ENCODE measurements at places on chromosomes 6 and 20. TPM values are rescaled to one million over a fixed set of nuclear protein-coding genes. Genes with fewer than 3 reads are reported as not detected.
A peak's percentile ranks its signal among the peaks of the same experiment; 100 is the strongest.

DNA sequence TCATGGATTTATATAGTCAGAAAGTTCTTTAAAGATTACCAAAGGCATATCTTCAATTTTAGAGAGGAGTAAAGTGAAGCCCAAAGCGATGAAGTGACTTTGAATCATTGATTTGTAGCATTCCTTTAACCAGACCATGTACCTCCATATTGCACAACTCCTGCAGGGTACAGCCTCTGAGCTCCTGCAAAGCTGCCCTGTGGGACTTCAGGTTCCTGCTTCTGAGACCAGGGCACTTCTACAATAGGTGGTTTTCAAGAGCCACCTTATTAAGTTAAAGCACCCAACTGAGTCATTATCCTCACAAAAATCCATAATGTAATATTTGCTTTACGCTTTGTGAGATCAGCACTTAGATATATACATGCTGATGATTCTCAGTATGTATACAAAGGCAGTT, 270.7 kb upstream of the RGS17 start:
- no peaks in the 10 kb centered on the region for H3K36me3 ChIP-seq
- no peaks in the 10 kb centered on the region for H3K27me3 ChIP-seq
- H3K4me1 ChIP-seq: no peaks in the 10 kb centered on the region
- DNase-seq: no peak

DNA sequence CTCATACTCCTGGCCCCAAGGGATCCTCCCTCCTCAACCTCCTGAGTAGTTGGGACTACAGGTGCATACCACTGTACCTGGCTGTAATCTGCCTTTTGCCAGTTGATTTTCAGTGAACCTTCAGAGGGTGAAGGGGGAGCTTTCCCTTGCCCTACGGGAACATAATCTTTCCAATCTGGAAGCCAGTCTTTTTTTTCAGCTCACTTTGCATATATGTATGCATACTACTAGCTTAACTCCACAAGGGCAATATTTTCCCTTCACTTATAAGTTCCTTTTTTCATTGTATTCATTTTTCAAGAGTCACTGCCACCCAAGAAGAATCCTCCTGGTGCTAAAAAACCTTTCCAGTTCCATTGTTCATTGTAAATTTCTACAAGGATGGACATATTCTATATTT, 53.4 kb upstream of the GCM1 start:
- no peaks in the 10 kb centered on the region for H3K4me1 ChIP-seq
- H3K36me3 ChIP-seq: no peaks in the 10 kb centered on the region
- no peak for DNase-seq
- no peak overlapping the region for H3K4me3 ChIP-seq
- H3K27me3 ChIP-seq: no peaks in the 10 kb centered on the region

- H3K36me3 ChIP-seq: no peaks in the 10 kb centered on the region
- no peak overlapping the region for H3K27ac ChIP-seq
- H3K4me1 ChIP-seq: no peaks in the 10 kb centered on the region
- H3K27me3 ChIP-seq: no peaks in the 10 kb centered on the region
- DNase-seq: no peak
- no peak overlapping the region for H3K4me3 ChIP-seq
These were observed 172.7 kb upstream of the NOX3 start for GRCh38 chr6:155628306-155628705.

DNA sequence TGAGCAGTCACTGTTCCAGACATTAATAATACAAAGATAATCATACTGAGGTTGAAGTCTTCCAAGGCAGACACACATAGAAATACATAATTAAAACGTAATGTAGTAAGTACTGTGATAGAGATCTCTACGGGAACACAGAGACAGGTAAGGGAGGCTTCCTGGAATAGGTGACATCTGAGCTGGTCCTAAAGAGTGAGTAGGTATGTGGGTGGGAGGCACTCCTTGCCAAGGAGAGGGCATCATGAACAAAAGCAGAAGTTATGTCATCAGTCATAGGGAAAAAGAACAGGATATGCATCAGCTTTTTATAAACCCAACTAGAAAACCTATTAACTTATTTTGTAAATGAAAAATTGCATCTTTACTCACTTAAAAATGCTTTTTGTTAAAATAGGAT, 110.0 kb downstream of the MAP7 start:
- H3K27ac ChIP-seq: no peak overlapping the region
- peaks cover 20% of the 10 kb centered on the region for H3K4me1 ChIP-seq
- no peaks in the 10 kb centered on the region for H3K36me3 ChIP-seq
- no peak overlapping the region for H3K4me3 ChIP-seq

OR2H1 gene
- not detected for total RNA-seq

TPD52L1 gene
- total RNA-seq: 202 TPM

GRCh38 chr6:39075010-39075686, 26.6 kb downstream of the GLP1R start:
- no peak overlapping the region for H3K27ac ChIP-seq
- H3K36me3 ChIP-seq: no peaks in the 10 kb centered on the region
- no peak for DNase-seq
- H3K4me1 ChIP-seq: no peaks in the 10 kb centered on the region

RSPO3 gene
- 0.79 TPM for total RNA-seq

- no peak overlapping the region for H3K27ac ChIP-seq
- DNase-seq: no peak
- H3K4me1 ChIP-seq: peaks cover 22% of the 10 kb centered on the region
- no peak overlapping the region for H3K4me3 ChIP-seq
- no peaks in the 10 kb centered on the region for H3K27me3 ChIP-seq
These were observed 4.0 kb downstream of the PKIG start for GRCh38 chr20:44586289-44586911.

- no peak for DNase-seq
- no peak overlapping the region for H3K4me3 ChIP-seq
- H3K27me3 ChIP-seq: no peaks in the 10 kb centered on the region
- H3K4me1 ChIP-seq: peaks cover under 1% of the 10 kb centered on the region
- H3K27ac ChIP-seq: no peak overlapping the region
These were observed 449.4 kb downstream of the PTPRT start for GRCh38 chr20:42740226-42740870.

DNA sequence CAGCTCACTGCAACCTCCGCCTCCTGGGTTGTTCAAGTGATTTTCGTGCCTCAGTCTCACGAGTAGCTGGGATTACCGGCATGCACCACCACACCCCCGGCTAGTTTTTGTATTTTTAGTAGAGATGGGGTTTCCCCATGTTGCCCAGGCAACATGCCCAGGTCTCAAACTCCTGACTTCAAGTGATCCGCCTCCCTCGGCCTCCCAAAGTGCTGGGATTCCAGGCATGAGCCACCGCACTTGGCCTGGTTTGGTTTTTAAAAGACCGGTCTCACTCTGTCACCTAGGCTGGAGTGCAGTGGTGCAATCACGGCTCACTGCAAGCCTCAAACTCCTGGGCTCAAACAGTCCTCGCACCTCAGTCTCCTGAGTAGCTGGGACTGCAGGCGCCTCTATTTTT, 40.1 kb downstream of the VSTM2L start:
- H3K4me1 ChIP-seq: no peaks in the 10 kb centered on the region
- peak; percentile 31 for DNase-seq
- H3K27me3 ChIP-seq: peaks cover 8% of the 10 kb centered on the region
- H3K4me3 ChIP-seq: no peak overlapping the region
- no peaks in the 10 kb centered on the region for H3K36me3 ChIP-seq
- no peak overlapping the region for H3K27ac ChIP-seq

GRCh38 chr6:40583709-40584108, 3.5 kb downstream of the LRFN2 start:
- peaks cover 43% of the 10 kb centered on the region for H3K27me3 ChIP-seq
- no peak for DNase-seq
- no peak overlapping the region for H3K27ac ChIP-seq
- no peak overlapping the region for H3K4me3 ChIP-seq

GRCh38 chr6:129801909-129802308, 59.2 kb downstream of the TMEM244 start:
- H3K27me3 ChIP-seq: no peaks in the 10 kb centered on the region
- no peak for DNase-seq
- H3K36me3 ChIP-seq: no peaks in the 10 kb centered on the region
- H3K4me3 ChIP-seq: no peak overlapping the region
- no peak overlapping the region for H3K27ac ChIP-seq
- no peaks in the 10 kb centered on the region for H3K4me1 ChIP-seq

DNA sequence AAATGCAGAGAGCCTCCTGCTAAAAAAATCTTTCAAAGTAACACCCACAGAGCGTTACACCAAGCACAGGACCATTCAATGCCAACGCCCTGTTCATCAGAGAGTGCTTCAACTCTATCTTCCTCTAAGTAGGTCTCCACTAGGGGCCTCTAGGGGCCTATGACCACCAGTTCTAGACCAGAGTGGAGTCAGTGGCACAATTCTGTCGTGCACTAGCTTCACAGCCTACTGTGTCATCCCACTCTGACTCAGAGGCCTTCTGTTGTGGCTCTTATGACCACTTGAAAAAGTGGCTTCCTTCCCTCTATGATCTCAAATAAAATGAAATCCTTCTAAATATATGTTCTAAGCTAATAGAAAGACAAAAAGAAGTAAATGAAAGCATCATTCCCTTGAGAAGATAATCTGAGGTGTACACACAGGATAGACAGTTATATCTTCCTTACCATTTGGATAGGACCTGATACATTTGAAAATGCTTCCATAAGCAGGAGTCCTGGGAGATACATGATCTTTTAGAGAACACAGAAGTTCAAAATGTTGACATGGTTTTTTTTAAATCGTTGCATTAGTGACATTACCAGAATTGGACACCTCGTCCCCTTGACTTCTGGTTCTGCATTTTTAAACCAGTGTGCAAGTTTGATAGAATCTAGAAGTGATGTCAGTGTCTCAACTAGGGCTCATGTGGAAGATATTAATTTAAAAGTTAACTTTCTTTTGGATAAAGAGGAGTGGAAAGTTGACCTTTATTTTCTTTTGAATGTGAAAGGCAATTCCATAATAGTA, 151.9 kb downstream of the SH3BGRL2 start:
- no peak for DNase-seq
- H3K36me3 ChIP-seq: no peaks in the 10 kb centered on the region
- no peaks in the 10 kb centered on the region for H3K27me3 ChIP-seq
- H3K4me1 ChIP-seq: peaks cover 4% of the 10 kb centered on the region
- no peak overlapping the region for H3K27ac ChIP-seq
- no peak overlapping the region for H3K4me3 ChIP-seq

GRCh38 chr6:168866534-168866933, 387.1 kb downstream of the THBS2 start:
- no peaks in the 10 kb centered on the region for H3K27me3 ChIP-seq
- H3K4me1 ChIP-seq: no peaks in the 10 kb centered on the region
- no peak for DNase-seq
- no peak overlapping the region for H3K4me3 ChIP-seq
- H3K36me3 ChIP-seq: no peaks in the 10 kb centered on the region
- H3K27ac ChIP-seq: no peak overlapping the region

DNA sequence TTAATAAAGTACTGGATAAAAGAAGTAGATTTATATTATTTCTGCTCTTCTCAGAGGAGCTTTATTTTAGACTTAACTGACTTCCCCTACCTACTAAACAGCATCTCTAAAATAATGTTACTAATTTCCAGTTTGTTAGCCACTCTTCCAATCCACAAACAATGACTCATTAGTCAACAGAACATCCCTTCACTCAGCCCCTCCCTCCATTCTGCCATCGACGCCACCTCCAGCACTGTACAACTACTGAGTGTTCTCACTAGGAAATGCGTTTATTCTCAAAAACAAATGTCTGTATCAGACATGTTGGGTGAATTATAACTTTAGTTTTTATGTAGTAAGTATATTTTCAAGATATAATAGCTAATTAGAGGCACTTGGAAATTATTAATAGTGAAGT, 427.0 kb downstream of the EYS start:
- H3K27ac ChIP-seq: no peak overlapping the region
- no peak overlapping the region for H3K4me3 ChIP-seq
- no peaks in the 10 kb centered on the region for H3K27me3 ChIP-seq
- H3K4me1 ChIP-seq: no peaks in the 10 kb centered on the region
- no peak for DNase-seq

- no peaks in the 10 kb centered on the region for H3K27me3 ChIP-seq
- H3K36me3 ChIP-seq: no peaks in the 10 kb centered on the region
- no peak overlapping the region for H3K27ac ChIP-seq
- peaks cover 9% of the 10 kb centered on the region for H3K4me1 ChIP-seq
- DNase-seq: no peak
These were observed 141.9 kb upstream of the SASH1 start for GRCh38 chr6:148200781-148201180.

DNA sequence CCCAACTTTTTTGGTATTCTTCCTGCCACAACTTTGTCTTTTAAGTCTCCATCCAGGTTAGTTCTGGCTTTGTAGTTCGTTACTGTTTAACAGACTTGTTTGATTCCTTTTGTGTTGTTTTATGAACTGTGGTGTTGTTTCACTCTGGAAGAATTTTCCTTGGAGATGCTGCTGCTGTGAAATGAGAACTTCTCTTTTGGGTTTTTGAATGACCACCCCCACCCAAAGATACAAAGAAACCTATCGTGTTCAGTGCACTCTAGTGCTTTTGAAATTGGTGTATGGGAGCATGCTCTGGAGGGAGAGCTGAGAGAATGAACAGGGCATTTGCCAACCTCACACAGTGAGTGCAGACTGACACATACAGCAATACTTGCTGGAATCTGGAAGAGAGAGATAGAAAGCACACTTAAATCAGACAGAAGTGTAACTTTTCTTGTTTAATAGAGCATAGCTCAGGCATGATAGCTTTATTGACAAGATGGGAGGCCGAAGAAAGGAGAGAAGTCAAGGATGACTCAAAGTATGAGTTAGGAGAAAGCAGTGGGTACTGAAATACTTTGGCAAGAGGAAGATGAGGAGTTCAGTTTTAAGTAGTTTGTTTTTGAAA, 293.1 kb downstream of the SOX4 start:
- H3K4me1 ChIP-seq: peaks cover 17% of the 10 kb centered on the region
- H3K4me3 ChIP-seq: no peak overlapping the region
- H3K27me3 ChIP-seq: no peaks in the 10 kb centered on the region

PPIL6 gene
- total RNA-seq: 1.9 TPM

DIDO1 gene
- 84.7 TPM for total RNA-seq

DNA sequence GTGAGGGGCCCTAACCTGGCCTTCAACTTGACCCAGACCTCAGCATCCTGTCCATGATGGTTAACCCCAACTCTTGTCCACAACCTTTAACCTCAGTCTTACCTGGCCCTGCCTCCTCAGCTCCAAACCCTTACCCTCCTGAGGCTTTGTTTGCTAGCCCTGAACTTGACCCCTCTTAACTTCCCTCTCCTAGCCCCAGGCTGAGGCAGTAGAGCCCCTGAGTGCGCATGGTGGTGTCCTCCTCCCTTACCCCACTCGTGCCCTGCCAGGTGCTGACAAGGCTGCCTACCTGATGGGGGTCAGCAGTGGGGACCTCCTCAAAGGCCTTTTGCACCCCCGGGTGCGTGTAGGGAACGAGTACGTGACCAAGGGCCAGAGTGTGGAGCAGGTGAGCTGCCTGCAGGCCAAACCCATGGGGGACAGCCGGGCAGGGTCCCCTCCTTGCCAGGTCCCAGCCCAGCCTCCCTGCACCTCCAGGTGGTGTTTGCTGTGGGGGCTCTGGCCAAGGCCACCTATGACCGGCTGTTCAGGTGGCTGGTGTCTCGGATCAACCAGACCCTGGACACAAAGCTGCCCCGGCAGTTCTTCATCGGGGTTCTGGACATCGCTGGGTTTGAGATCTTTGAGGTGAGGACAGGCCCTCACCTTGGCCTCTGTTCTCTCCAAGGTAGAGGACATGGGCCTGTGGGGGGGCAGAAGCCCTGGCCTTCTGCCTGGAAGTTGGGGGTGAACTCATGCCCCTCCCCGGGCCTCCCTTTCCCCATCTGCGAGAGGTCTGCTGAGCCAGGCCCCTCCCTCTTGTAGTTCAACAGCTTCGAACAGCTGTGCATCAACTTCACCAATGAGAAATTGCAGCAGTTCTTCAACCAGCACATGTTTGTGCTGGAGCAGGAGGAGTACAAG, 31.9 kb downstream of the MYH7B start:
- H3K27me3 ChIP-seq: peaks cover 30% of the 10 kb centered on the region
- no peaks in the 10 kb centered on the region for H3K36me3 ChIP-seq
- no peak overlapping the region for H3K4me3 ChIP-seq
- H3K27ac ChIP-seq: no peak overlapping the region

All from suprapubic skin (tissue), 4 donors.